ENCODE measurements at places on chromosomes 2 and 18.
A peak's percentile ranks its signal among the peaks of the same experiment; 100 is the strongest.

DNA sequence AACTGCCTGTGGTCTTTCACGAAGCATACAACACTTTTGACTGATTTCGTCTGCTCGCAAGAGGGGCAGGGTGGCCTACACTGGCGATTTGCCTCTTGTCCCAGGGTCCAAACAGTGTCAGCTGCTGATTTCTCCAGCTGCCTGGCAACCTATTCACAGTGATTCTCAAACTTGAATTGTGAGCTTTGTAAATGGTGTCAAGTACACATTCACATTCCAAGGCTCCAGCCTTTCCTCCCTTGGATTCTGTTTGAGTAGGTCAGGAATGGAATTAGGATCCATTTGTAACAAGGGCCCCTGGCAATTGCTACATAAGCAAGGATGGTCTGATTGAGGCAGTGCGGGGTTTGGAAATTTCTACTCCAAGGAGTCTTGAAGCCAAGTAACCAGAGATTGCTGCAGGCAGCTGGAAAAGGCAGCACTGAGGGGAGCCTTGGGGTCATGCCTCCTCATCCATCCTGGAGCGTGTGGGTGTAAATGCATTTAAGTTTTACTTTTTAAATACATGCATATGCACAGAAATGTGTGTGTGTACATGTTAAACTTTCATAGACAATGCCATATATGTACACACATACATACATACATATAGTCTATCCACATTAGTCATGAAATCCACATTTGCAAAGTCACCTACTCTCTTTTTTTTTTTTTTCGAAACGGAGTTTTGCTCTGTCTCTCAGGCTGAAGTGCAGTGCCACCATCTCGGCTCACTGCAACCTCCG lies 86.8 kb upstream of the UXS1 start:
- DNase-seq: no peak

GRCh38 chr18:29874519-29875098 lies 1167.9 kb downstream of the DSC3 start:
- no peak for DNase-seq

DNA sequence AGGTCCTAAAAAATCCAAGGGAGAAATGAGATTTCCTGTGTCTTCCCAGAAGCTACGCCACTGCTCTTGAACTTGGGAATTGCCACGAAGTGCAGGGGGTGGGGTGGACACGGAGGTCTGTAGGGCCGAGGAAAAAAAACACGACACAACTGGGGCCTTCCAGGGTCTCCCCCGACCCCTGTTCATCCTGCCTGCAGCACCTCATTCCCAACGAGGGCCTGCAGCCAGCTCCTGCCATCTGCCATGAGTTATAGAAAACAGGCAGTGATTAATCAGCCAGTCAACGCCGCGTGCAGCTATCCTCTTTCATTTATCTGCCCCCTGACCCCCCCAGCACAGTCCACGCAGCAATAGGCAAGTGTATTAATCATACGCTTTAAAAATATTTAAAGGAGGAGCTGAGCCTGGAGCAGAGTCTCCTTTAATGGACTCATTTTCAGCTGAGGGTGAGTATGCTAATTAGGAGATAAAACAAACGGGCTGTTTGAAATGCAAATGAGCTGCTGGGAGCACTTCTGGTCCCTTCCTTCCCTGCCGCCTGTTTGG lies 209.9 kb downstream of the TFCP2L1 start:
- no peak for DNase-seq

DNA sequence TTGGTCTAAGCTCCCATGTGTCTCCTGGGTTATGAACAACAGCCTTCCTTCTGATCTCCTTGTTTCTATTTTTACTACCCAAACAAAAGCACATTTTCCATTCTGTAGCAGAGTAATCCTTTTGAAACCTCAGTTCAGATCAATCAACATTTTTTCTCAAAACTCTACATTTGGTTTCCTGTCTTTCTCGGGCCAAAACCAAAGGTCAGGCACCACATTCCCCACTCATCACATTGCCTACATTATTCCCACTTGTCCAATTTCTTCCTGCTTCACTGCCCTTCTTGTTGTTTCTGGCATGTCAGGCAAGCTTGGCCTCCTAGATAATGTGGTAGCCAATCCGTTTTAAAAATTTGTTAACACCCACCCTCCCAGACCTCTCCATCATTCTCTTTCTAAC lies 196.8 kb downstream of the PPP1R1C start:
- no peak for DNase-seq

DNA sequence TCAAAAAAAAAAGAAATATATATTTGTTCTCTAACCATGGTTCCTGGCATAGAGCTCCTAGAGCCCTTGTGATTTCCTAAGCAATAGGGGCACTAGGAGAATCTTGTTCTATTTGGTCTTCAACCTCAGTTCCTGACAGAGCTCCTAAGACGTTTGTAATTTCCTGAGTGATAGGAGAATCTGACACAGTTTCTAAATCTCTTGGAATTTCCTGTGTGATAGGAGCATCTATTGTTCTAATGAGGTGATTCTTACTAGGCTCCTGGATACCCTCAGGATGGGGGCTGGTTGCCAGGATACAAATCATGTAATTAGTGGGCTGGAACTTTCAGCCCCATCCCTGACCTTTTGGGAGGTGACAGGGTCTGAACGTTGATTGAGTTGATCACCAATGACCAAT lies 245.8 kb downstream of the ZEB2 start:
- no peak for DNase-seq

GRCh38 chr2:152635635-152636298 lies 81.5 kb downstream of the PRPF40A start:
- peak; percentile 46 for DNase-seq

DNA sequence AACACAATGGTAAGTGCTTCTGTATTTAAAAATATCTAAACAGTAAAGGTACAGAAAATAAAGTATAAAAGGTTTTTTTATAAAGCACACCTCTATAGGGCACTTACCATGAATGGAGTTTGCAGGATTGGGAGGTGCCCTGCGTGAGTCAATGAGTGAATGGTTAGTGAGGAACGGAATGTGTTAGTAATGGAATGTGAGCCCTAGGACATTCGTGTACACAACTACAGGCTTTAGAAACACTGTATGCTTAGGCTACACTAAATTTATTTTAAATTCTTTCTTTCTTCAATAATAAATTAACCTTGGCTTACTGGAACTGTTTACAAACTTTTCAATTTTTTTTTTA lies 337.9 kb upstream of the SLC39A10 start:
- no peak for DNase-seq

DNA sequence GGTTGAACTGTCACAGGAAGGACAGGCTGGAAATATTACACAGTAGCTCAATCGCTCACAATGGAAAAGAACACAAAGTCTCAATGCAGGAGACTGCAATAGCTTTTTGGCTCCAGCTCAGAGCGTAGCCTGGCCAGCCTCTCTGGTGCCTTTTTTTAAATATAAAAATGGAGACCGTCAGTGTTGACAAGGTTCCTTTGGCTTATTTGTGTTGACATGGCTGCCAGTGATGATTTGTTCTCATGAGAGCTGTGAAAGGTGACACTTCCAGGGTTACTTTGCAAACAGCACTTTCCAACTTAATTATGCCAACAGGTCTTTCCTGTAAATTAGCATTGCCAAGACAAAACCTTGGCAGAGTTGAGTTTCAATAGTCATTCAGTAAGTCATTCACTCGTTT lies 70.8 kb downstream of the KCNE4 start:
- no peak for DNase-seq

GRCh38 chr2:67018301-67018700 lies 378.8 kb upstream of the ETAA1 start:
- DNase-seq: no peak

DNA sequence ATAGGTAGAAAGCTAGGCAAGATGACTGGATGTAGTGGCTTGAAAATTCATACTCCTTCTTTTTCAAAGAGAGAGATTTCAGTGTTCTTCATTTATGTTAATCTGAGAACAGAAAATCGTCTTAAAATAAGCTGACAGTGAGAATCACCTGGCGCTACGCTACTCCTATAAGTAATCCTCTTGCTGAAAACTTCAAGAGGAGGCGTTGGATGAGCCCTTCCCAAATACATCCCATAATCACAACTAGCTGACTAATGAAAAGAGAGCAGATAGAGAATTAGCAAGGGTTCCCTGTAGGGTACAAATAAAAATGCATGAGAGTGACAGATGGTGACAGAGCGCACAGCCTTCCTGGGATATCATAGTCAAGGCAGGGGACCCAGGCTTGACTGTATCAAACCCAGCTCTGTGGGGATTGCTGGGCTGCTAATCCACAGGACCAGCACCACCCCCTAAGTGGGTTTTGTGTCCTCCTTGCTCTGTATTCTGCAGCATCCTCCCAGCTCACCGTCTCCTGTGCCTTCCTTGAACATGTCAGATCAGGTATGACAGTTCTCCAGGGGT lies 280.2 kb downstream of the SP3 start:
- no peak for DNase-seq

DNA sequence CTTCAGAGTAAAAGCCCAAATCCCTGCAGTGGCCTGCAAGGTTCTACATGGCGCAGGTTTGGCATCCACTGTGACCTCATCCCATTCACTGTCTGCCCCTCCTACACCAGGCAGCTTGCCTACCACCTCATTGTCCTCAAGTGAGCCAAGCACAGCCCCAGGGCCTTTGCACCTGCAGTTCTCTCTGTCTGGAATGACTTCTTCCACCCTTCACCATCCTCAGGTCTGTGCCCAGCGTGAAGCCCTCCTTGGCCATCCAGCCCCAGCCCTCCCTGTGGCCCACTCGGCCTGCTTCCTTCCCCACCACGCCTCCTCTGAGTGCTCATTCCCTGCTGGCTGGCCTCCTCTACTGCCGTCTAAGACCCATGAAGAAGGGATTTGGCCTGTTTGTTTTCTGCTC lies 32.6 kb upstream of the UBE2F start:
- DNase-seq: no peak

DNA sequence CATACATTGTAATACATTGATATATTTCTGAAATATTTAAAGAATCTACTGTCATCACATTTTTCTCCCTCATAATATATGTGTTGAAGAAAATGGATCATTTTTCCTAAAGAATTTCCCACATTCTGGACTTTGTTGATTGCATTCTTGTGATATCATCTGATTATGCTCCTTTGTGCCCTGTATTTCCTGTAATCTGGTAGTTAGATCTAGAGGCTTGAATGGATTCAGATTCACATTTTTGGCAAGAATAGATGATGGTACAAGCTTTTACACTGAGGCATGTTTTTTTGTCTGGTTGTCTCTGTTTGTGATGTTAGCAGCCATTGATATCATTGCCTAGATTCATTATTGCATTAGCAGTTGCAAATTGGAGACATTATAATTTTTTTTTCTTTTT lies 13.4 kb downstream of the UBXN2A start:
- DNase-seq: no peak

DNA sequence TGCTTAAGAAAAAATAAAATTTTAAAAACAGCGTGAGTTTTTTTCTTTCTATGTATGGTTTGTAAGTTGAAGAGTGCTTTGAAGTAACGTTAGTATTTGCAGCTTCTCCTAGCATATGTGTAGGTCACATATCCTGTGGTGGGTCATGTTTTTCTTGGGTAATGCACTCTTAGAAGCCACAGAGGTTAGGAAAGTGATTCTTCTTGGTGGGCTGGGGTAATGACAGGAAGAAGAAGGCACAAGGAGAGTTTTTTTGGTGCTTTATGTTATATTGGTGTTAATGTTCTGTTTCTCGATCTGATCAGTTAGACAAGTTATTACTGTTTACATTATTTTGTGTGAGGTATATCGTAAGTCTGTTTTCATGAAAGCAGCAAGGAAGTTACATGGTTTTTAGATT lies 109.0 kb downstream of the ICA1L start:
- DNase-seq: no peak

- DNase-seq: no peak
These were observed 34.9 kb downstream of the KDM3A start for GRCh38 chr2:86476092-86476491.

GRCh38 chr2:23375448-23375847 lies 9.5 kb upstream of the KLHL29 start:
- DNase-seq: no peak

DNA sequence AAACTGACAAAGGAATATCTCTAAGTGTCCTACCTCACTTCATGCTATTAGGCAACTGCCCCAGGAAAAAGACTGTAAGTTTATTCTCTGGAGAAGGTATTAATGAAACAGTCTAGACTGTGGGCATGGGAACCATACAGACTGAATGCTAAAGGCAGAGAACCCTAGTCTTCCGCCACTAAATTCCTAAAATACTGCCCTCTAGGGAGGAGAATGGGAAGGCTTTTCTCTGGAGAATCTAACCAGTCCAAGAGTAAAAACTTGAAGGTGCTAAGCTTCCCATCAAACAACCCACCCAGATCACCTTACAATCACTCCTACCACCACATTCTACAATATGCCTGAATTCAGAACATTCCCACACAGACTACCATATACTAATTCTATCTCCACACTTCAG lies 3.4 kb downstream of the SRBD1 start:
- no peak for DNase-seq

DNA sequence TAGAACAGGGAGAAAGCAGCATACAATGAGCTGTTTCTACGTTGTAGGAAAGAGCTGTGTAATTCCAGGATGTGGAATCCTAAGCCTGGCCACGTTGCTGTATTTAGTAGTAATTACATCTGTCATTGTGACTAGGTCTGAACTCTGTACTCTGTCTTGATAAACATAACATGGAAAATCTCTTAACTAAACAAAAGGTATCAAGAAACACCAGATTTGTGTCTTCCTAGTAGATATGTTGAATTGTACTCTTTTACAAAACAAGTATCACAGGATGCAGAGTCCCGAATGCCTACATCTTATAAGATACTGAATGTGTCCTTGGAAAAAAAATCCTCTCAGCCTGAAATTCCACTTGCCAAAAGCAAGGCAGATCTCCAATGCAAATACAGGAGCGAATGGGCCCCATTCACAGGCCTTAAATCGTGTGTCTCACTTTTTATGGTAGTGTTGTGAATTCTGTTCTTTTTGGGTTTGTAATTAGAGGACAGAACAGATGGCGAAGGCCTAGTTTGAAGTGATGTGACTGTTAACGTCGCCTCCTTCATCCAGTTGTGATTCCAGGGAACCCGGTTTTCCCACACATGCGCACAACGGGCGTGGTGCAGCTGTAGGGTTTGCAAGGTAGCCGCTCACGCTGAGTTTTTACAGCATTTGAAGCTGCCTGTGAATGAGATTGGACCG lies 246.5 kb downstream of the GBX2 start:
- no peak for DNase-seq

DNA sequence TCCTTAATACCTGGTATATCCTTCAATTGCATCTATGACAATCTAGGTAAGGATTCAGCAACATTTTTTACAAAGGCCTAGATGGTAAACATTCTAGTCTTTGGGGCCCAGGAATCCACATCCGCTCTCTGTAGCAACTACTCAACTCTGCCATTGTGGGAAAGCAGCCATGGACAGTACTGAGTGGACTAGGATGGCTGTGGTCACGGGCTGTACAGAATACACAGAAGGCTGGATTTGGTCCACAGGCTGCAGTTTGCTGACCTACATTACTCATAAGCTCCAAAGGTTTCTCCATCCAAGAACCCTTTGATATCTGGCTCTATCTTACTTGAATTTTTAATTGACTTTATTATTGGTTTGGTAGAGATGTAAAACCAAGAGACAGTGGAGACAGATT lies 418.3 kb upstream of the LRRTM1 start:
- DNase-seq: no peak

GRCh38 chr2:58030771-58031170 lies 15.8 kb upstream of the VRK2 start:
- DNase-seq: no peak
